ENCODE measurements at places on chromosomes 12 and 14.

- DNase-seq, result no peak
Observed at GRCh38 chr14:96341323-96341722, 21.8 kb downstream of the ATG2B start.

- peak; percentile 71 for DNase-seq
Observed at GRCh38 chr12:1619587-1619986, 9.4 kb upstream of the WNT5B start.

DNA sequence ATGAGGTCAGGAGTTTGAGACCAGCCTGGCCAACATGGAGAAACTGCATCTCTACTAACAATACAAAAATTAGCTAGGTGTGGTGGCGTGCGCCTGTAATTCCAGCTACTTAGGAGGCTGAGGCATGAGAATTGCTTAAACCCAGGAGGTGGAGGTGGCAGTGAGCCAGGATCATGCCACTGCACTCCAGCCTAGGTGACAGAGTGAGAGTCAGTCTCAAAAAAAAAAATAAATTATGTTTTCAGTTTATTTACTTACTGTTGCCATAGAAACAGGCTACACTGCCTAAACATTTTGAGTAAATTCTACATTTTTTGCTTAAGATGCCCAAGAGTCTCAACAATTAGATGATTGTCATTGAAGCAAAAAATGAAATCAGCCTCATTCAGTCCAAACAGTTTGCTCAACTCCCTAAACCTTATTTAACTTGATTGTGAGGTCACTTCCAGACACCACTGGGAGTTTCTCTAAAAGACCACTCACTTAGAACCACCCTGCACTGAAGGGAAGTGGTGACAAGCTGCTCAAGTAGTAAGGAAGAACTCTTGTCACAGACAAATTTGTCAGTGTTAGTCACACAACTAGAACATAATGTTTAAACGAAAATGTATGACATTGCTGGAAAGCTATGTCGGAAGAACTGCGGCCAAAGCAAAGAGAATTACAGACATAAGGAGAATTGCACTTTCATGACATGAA, 9.8 kb upstream of the GNPNAT1 start:
- DNase-seq, result no peak

- DNase-seq, result no peak
Observed at GRCh38 chr12:76083246-76083903, 1.1 kb downstream of the NAP1L1 start.

- no peak for DNase-seq
Observed at GRCh38 chr14:82419933-82420332, 886.3 kb upstream of the SEL1L start.

DNA sequence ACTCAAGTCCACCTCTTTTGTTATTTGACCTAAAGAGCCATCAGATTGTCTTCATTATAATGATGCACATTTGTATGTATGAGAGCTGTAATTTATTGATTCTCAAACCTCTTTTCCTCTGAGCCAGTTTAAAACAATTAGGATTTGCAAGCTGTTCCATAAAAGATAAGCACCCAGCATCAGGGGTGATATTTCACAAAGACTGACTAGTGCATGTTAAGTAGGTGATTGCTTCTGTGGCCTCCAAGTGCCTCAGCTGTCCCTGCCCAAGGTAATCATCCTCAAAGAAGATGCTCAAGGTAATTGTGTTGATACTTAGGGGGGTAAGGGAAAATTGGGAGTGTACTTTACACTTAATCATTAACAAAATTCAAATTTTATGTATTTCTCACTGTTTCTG, 18.2 kb downstream of the CEP128 start:
- no peak for DNase-seq

GRCh38 chr14:30355431-30355913, 203.5 kb upstream of the G2E3 start:
- peak; percentile 81 for DNase-seq

GRCh38 chr14:26402126-26402525, 195.7 kb downstream of the NOVA1 start:
- no peak for DNase-seq

- peak; percentile 87 for DNase-seq
Observed at GRCh38 chr12:47216150-47216677, 136.5 kb upstream of the AMIGO2 start.

GRCh38 chr12:123696646-123697045, 15.5 kb upstream of the ATP6V0A2 start:
- DNase-seq, result no peak

DNA sequence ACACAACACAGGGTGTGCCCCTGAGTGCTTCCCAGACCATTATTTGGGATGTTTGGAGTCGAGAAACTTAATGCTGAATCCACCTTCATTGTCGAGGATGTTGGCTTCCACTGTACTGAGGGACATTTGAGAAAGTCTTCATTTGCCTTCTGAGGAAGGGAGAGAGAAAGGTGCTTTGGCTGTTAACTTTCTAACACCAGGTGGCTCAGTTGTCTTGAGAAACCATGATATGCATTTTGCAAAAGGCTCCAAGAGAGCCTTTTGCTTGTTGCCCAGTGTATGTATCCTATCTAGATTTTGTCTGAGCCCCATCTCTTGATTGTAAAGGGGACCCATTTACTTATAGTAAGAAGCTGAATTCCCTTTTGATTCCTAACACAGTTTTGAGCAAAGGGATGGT, 28.6 kb upstream of the NRXN3 start:
- DNase-seq, result no peak

GRCh38 chr14:90056826-90057225, 5.0 kb upstream of the KCNK13 start:
- no peak for DNase-seq

- DNase-seq, result no peak
Observed at GRCh38 chr12:70645494-70646317, 8.5 kb upstream of the PTPRB start.

GRCh38 chr12:1529862-1530591, 64.4 kb downstream of the FBXL14 start:
- peak; percentile 38 for DNase-seq
